ENCODE measurements at places on chromosomes 6 and 20. TPM values are rescaled to one million over a fixed set of nuclear protein-coding genes. Genes with fewer than 3 reads are reported as not detected.

GRCh38 chr6:153207006-153207405, 75.9 kb upstream of the RGS17 start:
- H3K4me1 ChIP-seq: peaks cover 3% of the 10 kb centered on the region
- H3K27ac ChIP-seq: no peak overlapping the region
- no peak for DNase-seq

The ULBP3 gene
- total RNA-seq: 2.9 TPM

- DNase-seq: no peak
- no peaks in the 10 kb centered on the region for H3K4me1 ChIP-seq
- no peaks in the 10 kb centered on the region for H3K36me3 ChIP-seq
- H3K27ac ChIP-seq: no peak overlapping the region
- no peaks in the 10 kb centered on the region for H3K27me3 ChIP-seq
Measured at GRCh38 chr6:55818482-55818881, 56.9 kb downstream of the BMP5 start.

DNA sequence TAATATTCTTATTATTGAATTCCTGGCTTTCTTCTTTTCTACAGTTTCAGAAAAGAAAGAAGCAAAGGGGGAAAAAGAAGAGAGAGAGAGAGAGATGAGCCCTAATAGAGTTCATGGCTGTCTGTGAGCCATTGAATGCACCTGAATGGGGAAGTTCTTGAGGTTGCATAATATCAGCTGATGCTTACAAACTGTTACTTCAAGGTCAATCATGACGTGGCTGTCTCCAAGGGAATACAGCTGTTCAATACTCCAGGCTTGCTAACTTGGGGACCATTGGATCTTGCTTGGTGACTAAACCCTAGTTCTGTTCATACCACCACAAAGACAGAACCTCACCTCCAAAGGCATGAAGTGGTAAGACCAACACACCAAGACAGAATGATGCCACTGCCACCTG, 180.4 kb downstream of the ADGRG6 start:
- peaks cover 8% of the 10 kb centered on the region for H3K4me1 ChIP-seq
- H3K27me3 ChIP-seq: no peaks in the 10 kb centered on the region
- H3K4me3 ChIP-seq: no peak overlapping the region
- H3K27ac ChIP-seq: no peak overlapping the region
- no peak for DNase-seq

- H3K27ac ChIP-seq: peak overlapping the region; percentile 62
- H3K36me3 ChIP-seq: peaks cover 63% of the 10 kb centered on the region
- peaks cover 54% of the 10 kb centered on the region for H3K4me1 ChIP-seq
- DNase-seq: no peak
- H3K27me3 ChIP-seq: no peaks in the 10 kb centered on the region
- no peak overlapping the region for H3K4me3 ChIP-seq
Measured at GRCh38 chr6:11330413-11330760, 97.9 kb upstream of the NEDD9 start.

- H3K27me3 ChIP-seq: no peaks in the 10 kb centered on the region
- H3K4me1 ChIP-seq: peaks cover 31% of the 10 kb centered on the region
- peaks cover 12% of the 10 kb centered on the region for H3K36me3 ChIP-seq
- no peak overlapping the region for H3K27ac ChIP-seq
Measured at GRCh38 chr20:49891476-49892110, 23.7 kb downstream of the SPATA2 start.

The KIAA1586 gene
- total RNA-seq: 13.5 TPM

- H3K4me1 ChIP-seq: no peaks in the 10 kb centered on the region
- no peak overlapping the region for H3K27ac ChIP-seq
- no peaks in the 10 kb centered on the region for H3K36me3 ChIP-seq
- no peak for DNase-seq
Measured at GRCh38 chr6:123909989-123910388, 106.3 kb downstream of the NKAIN2 start.

DNA sequence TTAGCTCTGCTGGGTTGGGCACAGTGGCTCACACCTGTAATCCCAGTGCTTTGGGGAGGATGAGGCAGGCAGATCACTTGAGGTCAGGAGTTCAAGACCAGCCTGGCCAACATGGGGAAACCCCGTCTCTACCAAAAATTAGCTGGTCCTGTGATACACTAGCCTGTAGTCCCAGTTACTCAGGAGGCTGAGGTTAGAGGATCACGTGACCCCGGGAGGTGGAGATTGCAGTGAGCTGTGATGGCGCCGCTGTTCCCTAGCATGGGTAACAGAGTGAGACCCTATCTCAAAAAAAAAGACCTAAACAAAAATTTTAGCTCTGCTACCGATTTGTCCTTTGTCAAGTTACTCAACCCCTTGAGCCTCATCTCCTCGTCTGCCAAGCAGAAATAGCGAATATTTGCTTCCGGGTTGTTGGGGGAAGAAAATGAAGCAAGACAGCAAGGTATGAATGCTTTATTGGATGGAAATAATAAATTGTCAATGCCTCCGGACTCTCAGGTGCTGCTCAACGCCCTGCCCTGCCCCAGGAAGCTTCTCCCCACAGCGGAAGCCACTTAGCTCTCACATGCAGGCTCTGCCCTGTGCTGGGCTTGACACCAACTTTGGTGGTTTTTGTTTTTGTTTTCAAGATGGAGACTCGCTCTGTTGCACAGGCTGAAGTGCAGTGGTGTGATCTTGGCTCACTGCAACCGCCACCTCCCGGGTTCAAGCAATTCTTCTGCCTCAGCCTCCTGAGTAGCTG, 24.9 kb upstream of the ITCH start:
- H3K4me1 ChIP-seq: peaks cover 3% of the 10 kb centered on the region
- H3K36me3 ChIP-seq: no peaks in the 10 kb centered on the region
- no peaks in the 10 kb centered on the region for H3K27me3 ChIP-seq

DNA sequence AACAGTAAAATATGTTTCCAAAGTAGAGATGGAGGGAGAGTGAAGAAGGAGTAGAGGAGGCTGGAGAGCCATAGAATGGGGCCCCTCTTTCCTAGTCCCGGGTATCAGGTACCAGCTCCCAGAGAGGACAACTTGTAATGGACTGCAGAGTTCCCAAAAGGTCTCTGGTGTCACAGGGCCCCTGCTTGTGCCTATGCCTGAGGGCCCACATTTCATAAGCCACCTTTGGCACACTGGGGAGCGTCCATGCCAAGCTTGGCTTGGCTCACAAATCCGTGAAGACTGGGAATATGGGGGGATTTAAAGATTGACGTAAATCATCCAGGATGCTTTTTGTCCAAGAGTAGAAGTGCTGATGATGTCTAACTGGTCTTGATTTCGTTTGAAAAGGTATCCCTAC, 16.4 kb upstream of the SLC22A3 start:
- H3K4me1 ChIP-seq: no peaks in the 10 kb centered on the region
- DNase-seq: no peak
- no peak overlapping the region for H3K27ac ChIP-seq
- H3K27me3 ChIP-seq: peaks cover 19% of the 10 kb centered on the region
- no peaks in the 10 kb centered on the region for H3K36me3 ChIP-seq
- H3K4me3 ChIP-seq: no peak overlapping the region

The APOM gene
- 3.2 TPM for total RNA-seq

- no peaks in the 10 kb centered on the region for H3K36me3 ChIP-seq
- no peaks in the 10 kb centered on the region for H3K4me1 ChIP-seq
- DNase-seq: no peak
- no peak overlapping the region for H3K4me3 ChIP-seq
Measured at GRCh38 chr6:56749632-56750151, 107.0 kb upstream of the DST start.

DNA sequence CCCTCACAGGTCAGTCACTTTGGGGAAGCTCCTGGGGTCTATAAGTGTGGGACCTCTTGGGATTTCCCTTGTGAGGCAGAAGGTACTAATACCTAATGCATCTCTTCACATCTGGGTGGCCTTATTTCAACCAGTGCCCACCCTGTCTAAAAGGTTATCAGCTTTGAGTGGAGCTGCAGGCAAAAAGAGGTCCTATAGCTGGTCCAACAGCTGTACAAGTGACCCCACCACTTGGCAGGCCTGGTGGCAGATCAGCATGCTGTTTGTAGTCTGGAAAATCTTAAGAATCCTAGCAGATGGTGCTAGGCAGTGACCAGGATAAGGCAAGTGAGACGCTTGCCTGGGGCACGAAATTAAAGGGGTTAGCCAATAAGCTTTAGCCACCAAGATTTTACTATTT, 51.6 kb upstream of the GTSF1L start:
- no peak overlapping the region for H3K27ac ChIP-seq
- peaks cover 12% of the 10 kb centered on the region for H3K4me1 ChIP-seq
- DNase-seq: no peak

- H3K27me3 ChIP-seq: no peaks in the 10 kb centered on the region
- no peak overlapping the region for H3K4me3 ChIP-seq
- no peak for DNase-seq
- H3K4me1 ChIP-seq: no peaks in the 10 kb centered on the region
- no peaks in the 10 kb centered on the region for H3K36me3 ChIP-seq
- H3K27ac ChIP-seq: no peak overlapping the region
Measured at GRCh38 chr20:32460231-32460630, 102.1 kb downstream of the ASXL1 start.

GRCh38 chr6:45420083-45420908, 42.6 kb upstream of the SUPT3H start:
- DNase-seq: peak; percentile 58
- H3K4me3 ChIP-seq: peak overlapping the region; percentile 88
- H3K36me3 ChIP-seq: peaks cover 2% of the 10 kb centered on the region
- no peak overlapping the region for H3K27ac ChIP-seq

DNA sequence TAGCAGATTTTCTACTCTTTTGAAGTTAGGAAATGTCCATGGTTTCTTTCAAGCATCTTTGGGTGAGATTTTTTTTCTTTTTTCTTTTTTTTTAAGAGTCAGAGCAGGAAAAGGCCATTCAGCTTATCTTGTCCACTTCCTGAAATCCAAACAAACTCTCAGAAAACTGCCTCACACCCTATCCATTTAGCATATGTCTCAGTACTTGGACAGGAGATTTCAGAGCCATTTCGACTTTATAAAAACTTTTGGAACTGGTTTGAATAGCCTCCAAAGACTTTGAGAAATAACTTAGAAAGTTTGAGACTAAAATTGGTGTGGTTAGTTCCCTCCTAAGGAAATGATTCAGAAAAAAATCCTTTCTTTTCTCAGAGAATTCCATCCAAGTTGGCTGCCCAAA, 125.1 kb downstream of the MYLK4 start:
- no peak overlapping the region for H3K4me3 ChIP-seq
- H3K27me3 ChIP-seq: peaks cover 16% of the 10 kb centered on the region
- DNase-seq: no peak
- no peak overlapping the region for H3K27ac ChIP-seq

The CD83 gene
- total RNA-seq: 10.1 TPM

The NFYA gene
- 32.3 TPM for total RNA-seq

The DTNBP1 gene
- 17.7 TPM for total RNA-seq

GRCh38 chr6:30885999-30886896, 1.9 kb downstream of the DDR1 start:
- H3K4me1 ChIP-seq: peaks cover 31% of the 10 kb centered on the region
- no peaks in the 10 kb centered on the region for H3K36me3 ChIP-seq
- no peak overlapping the region for H3K27ac ChIP-seq

DNA sequence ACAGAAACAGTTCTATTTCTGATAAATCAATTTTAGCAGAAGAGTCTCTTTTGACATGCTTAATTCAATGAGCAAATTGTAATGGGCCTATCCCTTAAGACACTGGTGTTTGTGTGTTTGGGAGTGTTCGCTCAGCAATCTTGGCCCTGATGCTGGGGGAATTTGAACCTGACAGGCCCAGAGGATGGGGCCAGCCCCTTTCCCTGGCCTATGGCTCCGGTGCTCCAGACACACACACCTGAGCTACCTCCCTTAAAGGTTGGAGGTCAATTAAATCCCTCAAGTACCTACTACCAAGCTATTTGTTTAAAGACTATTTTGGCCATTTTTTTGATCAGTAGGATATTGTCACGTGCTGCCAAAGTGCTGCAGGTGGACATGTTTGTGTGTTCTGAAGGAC, 549.3 kb downstream of the PRKN start:
- H3K36me3 ChIP-seq: no peaks in the 10 kb centered on the region
- H3K27me3 ChIP-seq: no peaks in the 10 kb centered on the region
- no peak overlapping the region for H3K4me3 ChIP-seq
- H3K27ac ChIP-seq: no peak overlapping the region

The CD93 gene
- 0.73 TPM for total RNA-seq

All from activated CD8-positive, alpha-beta T cell treated with anti-CD3 and anti-CD28 coated beads, Interleukin-2, amount 10 ng/mL, durations not matched to agents 7 days and 5 days (primary cell).